Astrocyte (in vitro differentiated cells and primary cell): ENCODE measurements at places on chromosomes 4 and X. TPM values are rescaled to one million over a fixed set of nuclear protein-coding genes. Genes with fewer than 3 reads are reported as not detected.
A peak's percentile ranks its signal among the peaks of the same experiment; 100 is the strongest.

GRCh38 chr4:185895866-185896265 lies 83.9 kb upstream of the SORBS2 start:
- DNase-seq: no peak

GRCh38 chrX:51435101-51435500 lies 61.3 kb downstream of the NUDT11 start:
- DNase-seq: no peak

- DNase-seq: peak; percentile 66
Measured at GRCh38 chr4:186887291-186887700, 163.6 kb upstream of the FAT1 start.

DNA sequence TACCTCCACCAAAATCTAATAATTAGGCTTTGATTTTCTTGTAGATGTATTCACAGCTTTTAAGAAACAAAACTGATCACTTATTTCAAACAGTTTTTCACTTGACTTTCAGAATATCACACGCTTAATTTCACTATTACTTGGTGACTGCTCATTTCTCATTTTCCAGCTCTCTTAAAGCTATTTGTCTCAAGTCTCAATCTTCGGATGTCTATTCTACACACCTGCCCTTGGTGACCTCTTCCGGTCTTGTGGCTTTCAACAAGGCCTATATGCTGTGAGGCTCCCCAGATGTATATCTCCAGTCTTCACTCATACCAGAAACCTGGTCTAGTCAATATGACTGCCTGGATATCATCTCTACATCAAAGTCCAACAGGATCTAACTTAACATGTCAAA lies 34.9 kb upstream of the ANXA10 start:
- DNase-seq: no peak

DNA sequence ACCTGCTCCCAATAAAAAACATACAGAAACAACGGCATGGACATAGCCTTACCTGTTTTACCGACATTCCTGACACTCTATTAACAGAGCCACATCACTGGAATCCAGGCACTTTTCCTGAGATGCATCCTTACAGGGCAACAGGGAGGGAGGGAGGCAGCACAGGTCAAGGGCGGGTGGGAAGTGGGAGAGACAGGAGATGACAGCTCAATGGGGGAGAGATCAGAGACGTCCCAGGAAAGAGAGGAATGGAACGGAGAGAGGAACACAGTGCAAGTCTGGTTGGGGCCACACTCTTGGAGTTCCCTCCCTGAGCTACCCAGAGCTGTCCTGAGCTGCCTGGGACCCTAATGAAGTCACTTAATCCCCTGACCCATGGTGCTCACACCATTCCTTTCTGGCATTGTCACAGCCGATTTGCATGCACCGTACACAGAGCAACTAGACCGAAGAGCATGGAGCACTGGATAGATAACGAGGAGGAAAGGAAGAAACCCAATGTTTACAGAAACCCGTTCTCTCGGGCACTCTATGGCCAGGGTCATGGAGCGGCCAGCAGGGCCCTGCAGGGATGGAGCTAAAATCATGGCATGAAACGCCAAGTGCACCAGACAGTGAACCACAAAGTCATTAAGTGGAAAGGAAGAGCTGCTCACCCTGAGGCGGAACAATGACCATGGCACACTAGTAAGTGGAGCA lies 93.1 kb downstream of the NSUN7 start:
- DNase-seq: no peak

DNA sequence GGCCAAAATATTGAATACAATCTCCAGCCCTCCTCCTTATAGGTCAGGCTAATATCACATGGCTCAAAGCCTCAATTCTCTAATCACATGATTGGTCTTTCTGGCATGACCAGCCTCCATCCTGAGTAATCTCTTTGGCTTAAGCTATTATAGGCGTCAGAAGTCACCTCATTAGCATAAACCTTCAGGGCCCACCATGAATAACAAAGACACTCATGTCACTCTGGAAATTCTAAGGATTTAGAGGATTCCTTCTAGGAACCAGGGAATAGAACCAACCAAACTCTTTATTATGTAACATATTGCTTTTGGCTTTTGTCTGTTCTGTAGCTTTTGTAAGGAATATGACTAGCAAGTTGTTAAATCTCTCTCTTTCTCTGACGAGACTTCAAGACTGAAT lies 109.2 kb upstream of the IGFBP7 start:
- DNase-seq: no peak

DNA sequence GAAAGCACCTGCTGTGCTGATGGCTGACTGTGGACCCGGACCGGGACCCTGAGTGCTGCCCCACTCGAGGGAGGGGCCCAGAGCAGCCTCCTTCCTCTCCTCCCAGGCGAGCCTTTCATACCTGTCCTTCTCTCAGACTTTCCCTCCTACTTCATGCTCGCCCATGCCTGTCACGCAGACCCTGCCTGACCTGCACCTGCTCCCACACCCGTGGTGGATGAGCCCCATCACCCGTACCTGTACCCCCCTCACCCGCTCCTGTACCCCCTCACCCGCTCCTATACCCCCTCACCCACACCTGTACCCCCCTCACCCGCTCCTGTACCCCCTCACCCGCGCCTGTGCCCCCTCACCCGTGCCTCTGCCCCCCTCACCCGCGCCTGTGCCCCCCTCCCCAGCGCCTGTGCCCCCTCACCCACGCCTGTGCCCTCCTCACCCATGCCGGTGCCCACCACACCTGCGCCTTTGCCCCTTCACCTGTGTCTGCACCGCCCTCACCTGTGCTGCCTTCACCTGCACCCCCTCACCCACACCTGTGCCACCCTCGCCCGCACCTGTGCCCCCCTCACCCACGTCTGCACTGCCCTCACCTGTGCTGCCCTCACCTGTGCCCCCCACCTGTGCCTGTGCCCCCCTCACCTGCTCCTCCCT lies 5.8 kb downstream of the MAEA start:
- no peak for DNase-seq

DNA sequence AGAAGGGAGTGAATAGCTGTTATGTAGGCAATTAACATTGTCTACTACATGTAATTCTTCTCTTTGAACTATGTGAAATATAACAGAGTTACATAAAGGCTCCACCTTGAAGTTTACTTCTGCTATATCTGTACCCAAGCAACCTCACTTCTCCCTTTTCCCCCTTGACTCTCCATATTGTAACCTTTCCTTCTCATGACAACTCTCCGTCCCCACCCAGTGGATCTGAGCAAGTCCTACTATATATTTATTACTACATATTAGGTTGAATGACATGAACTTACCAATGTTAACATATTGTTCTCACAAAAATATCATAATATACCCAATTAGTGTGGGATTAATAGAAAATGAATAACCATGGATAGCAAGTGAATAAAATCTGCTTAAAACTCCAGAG lies 93.2 kb upstream of the ATP8A1 start:
- DNase-seq: no peak

DNA sequence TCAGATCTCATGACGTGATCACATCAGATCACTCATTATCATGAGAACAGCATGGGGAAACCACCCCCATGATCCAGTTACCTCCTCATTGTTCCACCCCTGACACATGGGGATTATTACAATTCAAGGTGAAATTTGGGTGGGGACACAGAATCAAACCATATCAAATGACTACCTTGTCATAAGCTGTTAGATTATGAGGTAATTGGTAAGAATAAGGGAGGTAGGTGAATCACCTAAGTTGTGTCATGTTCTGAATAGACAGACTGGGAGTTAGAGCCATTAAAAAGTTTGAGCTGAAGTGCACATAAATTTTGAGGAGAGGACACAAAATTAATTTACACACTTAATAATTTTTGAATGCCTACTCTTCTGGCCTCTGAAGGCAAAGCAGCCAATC lies 24.7 kb downstream of the SLC9B1 start:
- DNase-seq: no peak

- no peak for DNase-seq
Measured at GRCh38 chrX:20412871-20413486, 146.3 kb upstream of the RPS6KA3 start.

- DNase-seq: peak; percentile 76
Measured at GRCh38 chrX:74421036-74421739, at the start of gene SLC16A2. TSS of gene SLC16A2 (plus strand) at chrX:74421493. CDS start at chrX:74421638, 145 bp downstream.

DNA sequence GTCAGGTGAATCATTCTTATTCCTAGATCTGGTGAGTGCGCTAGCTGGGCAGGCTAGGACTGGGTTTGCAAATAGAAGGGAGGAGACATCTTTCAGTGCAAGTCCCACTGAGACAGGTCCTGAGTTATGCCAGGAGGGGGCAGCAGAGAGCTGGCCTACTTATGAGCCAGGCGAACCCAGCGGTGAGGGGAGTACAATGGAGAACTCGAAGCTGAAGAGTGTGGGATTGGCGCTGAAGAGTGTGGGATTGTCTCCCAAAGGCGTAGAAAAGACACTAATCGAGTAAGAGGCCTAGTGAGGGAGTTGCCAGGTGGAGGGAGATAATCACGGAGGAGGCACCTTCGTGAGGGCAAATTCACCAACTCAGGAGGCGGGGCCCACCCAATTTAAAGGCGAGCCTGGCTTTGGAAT lies 91.7 kb upstream of the CXorf66 start:
- DNase-seq: peak; percentile 35

- DNase-seq: no peak
Measured at GRCh38 chrX:23380581-23380980, 45.9 kb downstream of the PTCHD1 start.

DNA sequence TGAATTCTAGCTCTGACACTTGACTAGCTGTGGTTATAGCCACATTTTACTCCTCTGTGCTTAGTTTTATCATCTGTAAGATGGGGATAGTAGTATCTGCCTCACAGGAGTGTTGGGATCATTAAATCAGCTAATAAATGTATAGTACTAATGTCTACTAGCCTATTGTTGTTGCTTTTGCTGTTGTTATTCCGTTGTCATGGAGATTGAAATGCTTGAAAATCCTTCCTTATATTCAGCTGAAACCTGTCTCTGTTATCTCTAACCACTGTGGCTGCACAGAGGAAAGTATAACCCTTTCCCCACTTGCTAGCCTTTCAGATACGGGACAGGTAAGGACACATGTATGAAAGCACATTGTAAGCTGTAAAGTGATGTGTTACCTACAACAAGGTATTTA lies 33.9 kb downstream of the CLCN5 start:
- no peak for DNase-seq

Gene TMEM192
- total RNA-seq: 17.4 and 20.2 TPM in 2 replicates

Gene TECRL
- not detected in 2 replicates for total RNA-seq

Gene FANCB
- total RNA-seq: 1.9 and 2.8 TPM in 2 replicates

Gene CLCN4
- total RNA-seq: 5.9 and 7.2 TPM in 2 replicates

Gene BMPR1B
- 12.1 and 14.1 TPM in 2 replicates for total RNA-seq

Gene PRR32
- total RNA-seq: not detected in 2 replicates

Gene BRS3
- not detected in 2 replicates for total RNA-seq
